ENCODE measurements at places on chromosomes 11 and 22.
A peak's percentile ranks its signal among the peaks of the same experiment; 100 is the strongest.

DNA sequence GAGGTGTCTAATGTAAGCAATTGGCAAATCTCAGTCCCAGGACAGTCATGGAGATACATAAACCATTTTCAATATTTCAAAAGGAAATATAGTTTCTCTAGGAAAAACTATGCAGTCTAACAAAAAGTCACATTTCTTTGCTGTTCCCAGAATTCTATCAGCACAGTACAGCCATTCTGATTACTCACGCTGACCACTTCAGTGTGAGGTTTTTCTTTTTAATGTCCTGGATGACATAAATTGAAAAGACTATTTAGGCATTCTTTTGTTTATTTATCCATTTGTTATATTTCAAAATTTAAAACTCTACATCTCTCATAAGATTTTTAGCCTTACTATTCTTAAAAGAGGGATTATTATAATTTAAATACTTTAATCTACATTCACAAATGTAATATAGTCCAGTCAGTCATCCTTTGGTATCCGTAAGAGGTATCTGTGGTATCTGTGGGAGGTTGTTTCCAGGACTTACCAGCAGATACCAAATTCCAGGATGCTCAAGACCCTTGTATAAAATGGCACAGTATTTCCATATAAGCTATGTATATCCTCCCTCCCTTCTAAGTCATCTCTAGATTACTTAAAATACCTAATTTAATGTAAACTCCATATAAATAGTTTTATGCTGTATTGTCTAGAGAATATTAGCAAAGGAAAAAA, 331.1 kb upstream of the PITPNB start:
- no peak for DNase-seq

DNA sequence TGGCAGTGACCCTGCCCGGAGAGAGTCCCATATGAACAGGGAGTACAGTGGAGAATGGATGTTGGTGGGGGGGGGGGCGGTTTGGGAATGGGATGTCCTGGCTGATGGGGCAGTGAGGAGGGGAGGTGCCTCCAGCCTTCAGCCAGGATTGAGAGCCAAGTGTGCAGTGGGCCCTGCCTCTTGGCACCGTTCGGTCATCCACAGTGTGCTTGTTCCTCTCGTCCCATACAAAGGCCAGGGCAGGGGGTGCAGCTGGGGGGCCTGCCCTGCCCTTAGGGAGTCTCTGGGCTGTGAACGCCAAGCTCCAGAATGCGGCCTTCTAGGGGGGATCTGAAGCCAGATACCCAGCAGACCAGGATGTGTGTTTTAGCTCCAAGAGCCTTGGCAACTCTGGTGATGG, 34.0 kb downstream of the KCNC1 start:
- DNase-seq, result no peak

GRCh38 chr22:47102081-47102480, 339.6 kb downstream of the TBC1D22A start:
- no peak for DNase-seq

GRCh38 chr11:45931739-45932138, 9.3 kb downstream of the LARGE2 start:
- DNase-seq, result no peak

GRCh38 chr22:47207846-47208554, 445.6 kb downstream of the TBC1D22A start:
- no peak for DNase-seq

DNA sequence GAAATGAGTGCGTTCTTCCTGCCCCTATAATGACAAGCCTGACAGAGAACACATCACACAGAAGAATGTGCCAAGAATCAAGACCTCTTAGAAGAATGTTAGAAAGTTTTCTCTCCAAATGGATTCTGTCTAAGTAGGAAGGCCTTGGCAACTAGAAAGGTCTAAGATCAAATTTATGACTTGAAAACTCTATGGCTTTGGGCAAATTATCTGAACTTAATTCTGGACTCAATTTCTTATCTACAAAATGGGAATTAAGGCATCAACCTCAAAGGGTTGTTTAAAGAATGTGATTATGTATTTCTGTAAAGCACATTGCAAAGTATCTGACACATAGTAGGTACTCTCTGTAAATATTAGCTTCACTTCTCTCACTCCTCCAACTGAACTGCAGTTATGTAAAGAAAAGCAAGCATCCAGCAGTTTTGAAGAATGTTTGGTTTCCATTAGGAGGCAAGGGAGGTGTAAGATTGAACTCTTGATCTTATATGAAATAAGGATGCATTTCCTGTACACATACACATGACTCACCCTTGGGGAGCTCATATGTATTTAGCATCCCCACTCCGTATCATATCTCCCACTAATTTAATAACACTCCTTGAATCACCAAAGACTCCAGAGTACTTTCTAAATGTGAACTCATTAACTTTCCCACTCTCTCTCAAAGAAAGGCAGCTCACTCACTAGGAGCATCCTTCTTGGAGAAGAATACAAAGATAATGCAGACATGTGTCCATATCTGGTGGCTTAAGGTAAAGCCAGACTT, 77.6 kb downstream of the ETS1 start:
- DNase-seq, result no peak

GRCh38 chr22:26314656-26315055, 114.4 kb upstream of the ASPHD2 start:
- no peak for DNase-seq

GRCh38 chr11:66694732-66695207, 17.1 kb upstream of the RBM4B start:
- DNase-seq, result peak; percentile 92

DNA sequence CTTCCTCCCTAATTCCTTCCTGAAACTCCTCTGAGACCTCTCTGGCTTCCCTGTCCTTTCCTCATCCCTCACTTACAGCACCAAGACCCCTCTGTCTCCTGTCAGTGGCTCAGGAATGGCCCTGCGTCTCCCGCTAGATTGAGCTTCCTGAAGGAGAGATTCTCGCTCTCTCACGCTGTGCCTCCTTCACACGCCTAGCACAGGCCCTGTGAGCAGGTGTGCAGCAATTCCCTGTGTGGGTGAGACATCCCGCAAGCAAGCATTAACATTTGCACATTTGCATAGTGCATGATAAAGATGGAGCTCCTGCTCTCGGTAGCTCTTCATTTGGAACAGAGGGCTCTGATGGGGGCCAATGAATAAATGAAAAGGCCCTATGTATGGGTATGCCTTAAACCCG, 159.8 kb downstream of the ADAMTS15 start:
- DNase-seq, result no peak

DNA sequence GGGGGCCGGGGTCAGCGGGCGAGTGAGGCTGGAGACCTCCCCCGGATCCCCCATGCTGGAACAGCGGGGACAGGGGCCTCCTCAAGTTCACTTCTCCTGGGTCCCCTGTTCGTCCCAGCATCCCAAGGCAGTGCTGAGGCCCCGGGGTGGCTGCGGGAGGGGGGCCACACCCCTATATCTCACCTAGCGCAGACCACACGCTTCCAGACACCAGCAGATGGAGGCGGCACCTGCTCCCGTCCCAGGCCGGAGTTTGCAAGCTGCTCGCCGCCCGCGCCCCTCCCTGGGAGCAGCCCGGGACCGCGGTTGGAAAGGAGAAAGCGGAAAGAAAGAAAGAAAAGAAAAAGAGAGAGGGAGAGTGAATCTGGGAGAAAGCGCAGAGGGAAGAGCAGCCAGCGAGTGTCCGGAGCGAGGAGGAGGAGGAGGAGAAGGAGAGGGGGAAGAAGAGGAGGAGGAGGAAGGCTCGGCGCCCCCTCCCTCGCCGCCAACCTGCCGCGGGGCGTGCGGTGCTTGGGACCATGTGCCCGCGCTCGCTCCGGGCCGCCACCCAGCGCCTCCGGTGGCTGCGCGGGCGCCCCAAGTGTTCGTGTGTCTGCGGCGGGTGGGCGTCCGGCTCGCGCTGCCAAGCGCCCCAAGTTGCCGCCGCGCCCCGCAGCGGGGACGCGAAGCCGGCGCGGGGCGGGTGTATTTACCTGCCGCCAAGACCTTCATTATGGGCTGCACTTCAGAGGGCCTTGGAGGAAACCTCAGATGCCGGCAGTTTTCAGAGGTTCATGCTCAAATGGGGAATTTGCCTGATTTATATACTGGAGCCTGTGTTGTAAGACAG, at the start of gene LIF:
TSS of gene LIF (minus strand) at position 775 of the 829 bp plus-strand sequence. CDS start at position 711, 64 bp downstream.
- DNase-seq, result peak; percentile 19

DNA sequence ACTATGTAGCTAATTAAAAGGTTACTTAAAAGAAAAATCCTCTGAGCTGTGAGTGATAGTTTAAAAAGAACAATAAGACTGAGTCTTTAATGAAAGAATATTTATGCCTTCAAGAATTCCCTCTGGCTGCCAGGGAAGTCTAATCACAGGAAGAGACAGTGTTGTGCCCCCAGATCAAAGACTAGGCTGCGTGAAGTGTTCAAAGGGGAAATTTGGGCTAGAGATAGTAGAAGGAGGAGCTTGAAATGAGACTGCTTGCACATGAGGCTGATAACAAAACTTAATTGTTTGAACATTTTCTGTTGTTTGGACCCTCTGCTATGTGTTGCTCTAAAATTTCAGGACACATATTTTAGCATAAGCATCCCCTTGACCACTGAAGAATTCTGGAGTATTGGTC, 99.7 kb upstream of the MTNR1B start:
- DNase-seq, result no peak

- peak; percentile 29 for DNase-seq
Measured at GRCh38 chr11:8338138-8338537, 74.5 kb upstream of the LMO1 start.

DNA sequence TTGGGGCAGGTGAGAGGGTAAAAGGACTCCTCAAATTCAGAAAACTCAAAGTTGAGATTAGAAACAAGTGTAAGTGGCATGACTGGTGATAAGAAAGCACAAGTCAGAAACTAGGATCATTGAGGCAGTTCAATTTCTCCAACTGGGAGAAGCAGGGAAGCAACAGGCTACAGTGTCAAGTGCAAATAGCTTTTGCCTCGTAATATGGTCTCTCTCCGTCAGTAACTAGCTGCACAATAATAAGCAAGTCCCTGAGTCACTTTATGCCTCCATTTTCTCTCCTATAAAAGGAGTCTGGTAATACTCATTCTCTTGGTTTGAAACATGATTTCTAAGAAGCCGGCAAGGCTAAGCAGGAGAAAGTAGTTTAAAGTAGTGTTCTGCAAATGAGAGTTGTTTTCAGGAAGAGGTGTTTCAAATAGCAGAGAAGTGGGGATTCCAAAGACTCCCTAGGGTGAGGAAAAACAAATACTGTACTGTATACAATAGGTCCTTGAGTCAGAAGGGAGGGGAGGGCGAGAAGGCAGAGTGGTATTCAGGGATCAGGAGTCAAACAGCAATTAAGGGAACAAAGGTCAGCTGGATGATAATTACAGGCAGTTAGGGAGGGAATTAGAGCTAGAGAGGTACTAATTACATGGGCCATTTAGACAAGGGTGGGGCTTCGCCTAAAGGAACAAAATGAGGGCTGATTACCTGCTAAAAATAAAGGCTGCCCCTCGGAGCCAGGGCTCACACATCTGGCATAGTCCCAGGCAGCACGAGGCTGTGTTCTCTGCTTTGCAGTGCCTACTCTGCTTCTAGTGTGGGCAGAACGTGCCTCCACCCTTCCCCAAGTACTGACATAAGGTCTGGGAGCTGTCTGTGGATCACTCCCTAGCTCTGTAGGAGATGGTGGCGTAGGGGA, 96.0 kb upstream of the BDNF start:
- DNase-seq, result no peak

DNA sequence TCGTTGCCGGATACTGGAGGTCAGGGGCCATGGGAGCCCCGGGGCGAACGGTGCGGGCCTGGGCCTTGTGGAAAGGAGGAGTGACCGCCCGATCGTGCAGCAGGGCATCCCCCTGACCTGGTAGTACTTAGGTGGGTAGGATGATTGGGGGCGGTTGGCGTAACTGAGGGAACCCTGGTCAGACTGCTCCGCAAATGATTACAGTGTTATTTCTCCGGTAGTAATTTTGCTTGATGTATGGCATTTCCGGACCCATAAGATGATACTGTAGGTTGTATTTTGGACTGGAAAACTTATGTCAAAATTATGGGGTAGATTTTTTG, 762 bp downstream of the MTMR3 start:
- DNase-seq, result no peak

- DNase-seq, result no peak
Measured at GRCh38 chr11:22774716-22775115, 54.9 kb downstream of the SVIP start.

GRCh38 chr11:128342511-128343134, 244.7 kb downstream of the ETS1 start:
- DNase-seq, result peak; percentile 98

- DNase-seq, result no peak
Measured at GRCh38 chr11:34185926-34186841, 80.8 kb downstream of the NAT10 start.

GRCh38 chr22:50396751-50397370, 53.7 kb downstream of the PPP6R2 start:
- DNase-seq, result peak; percentile 53

DNA sequence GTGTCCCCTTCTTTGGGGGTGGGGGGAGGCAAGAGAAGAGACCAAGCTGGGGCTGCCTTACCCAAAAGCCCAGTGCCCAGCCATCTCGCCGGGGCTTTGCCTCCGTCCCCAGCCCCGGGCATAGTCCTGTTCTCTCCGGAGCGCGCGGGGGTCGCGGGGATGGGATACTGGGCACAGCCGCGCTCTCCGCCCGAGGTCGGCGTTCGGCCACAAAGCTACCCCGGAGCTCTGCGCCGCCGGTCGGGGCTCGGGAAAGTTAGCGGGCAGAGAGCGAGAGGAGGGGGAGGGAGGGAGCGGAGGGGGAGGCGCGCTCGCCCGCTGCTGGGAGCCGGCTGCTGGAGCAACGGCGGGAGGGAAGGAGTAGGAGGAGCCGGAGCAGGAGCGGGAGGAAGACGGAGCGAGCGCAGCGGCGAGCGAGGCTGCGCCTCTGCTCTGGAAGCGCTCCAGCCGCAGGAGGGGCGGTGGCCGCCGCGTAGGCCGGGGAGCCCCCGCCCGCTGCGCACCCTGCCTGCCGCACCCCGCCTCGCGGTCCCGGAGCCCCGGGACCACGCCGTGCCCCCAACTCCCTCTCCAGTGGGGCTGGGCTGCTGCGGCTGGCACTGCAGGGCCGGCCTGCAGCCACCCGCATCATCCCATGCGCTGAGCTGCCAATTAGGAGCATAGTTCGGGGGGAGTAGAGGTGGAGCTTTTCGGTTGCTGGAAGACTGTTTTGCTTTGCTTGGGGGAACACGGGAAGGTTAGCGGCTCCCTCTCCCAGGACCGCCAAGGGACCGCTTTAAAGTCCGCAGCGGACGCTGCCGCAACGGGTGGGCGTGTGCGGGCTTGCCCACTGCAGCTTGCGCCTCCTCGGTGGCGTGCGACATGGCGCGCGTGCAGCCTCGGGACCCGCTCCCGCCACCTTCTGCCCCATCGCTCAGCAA, at the start of gene SCN4B:
TSS of gene SCN4B (minus strand) at position 272 of the 920 bp plus-strand sequence. CDS start at position 122, 150 bp downstream.
- DNase-seq, result peak; percentile 43

- DNase-seq, result no peak
Measured at GRCh38 chr11:35850191-35850590, 93.7 kb upstream of the LDLRAD3 start.

DNA sequence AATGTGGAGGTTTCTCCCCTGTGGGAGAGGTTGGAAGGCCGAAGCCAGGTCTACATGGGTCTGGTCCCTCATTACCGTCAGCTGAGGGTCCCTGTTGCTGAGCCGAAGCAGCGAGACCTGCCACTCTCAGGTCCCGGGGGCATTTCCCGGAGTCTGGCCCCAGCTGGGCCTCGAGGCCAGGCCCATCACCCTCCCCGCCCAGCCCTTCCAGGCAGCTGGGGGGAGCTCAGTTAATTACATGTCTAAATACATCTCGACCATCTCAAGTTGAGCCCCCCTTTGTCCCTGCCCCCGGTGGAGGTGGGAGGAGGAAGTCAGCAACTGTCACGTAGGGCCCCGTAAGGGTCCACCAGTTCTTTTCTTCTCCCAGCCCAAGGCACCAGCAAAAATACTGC, 3.6 kb downstream of the CDKN1C start:
- DNase-seq, result no peak

- peak; percentile 64 for DNase-seq
Measured at GRCh38 chr22:29635734-29636357, 32.4 kb downstream of the NF2 start.

- DNase-seq, result no peak
Measured at GRCh38 chr22:47086596-47087248, 324.3 kb downstream of the TBC1D22A start.
